ENCODE measurements at places on chromosomes 11 and 22. TPM values are rescaled to one million over a fixed set of nuclear protein-coding genes. Genes with fewer than 3 reads are reported as not detected.

APOL1 gene
- 49.3 TPM for total RNA-seq

UCP3 gene
- not detected for total RNA-seq

DNA sequence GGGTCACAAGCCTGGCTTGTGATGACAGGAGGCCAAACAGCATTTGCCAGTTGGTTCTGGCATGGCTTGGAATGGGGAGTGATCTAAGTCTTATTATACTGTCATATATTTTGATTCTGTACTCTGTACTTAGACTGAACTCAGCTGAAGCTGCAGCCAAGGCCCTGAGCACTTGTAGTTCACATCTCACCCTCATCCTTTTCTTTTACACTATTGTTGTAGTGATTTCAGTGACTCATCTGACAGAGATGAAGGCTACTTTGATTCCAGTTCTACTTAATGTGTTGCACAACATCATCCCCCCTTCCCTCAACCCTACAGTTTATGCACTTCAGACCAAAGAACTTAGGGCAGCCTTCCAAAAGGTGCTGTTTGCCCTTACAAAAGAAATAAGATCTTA, 843 bp downstream of the OR56B1 start:
- DNase-seq = no peak
- no peaks in the 10 kb centered on the region for H3K27me3 ChIP-seq
- no peak overlapping the region for H3K4me3 ChIP-seq
- H3K36me3 ChIP-seq = no peaks in the 10 kb centered on the region
- no peak overlapping the region for H3K27ac ChIP-seq
- no peaks in the 10 kb centered on the region for H3K4me1 ChIP-seq

CBL gene
- total RNA-seq = 12.9 TPM

KCNK7 gene
- 14.8 TPM for total RNA-seq

GRCh38 chr11:31967404-31968130, 123.3 kb upstream of the RCN1 start:
- H3K4me1 ChIP-seq = no peaks in the 10 kb centered on the region
- no peak for DNase-seq
- H3K27me3 ChIP-seq = no peaks in the 10 kb centered on the region
- H3K36me3 ChIP-seq = no peaks in the 10 kb centered on the region

PLAAT5 gene
- total RNA-seq = 1.1 TPM

MB gene
- 0.44 TPM for total RNA-seq

DNA sequence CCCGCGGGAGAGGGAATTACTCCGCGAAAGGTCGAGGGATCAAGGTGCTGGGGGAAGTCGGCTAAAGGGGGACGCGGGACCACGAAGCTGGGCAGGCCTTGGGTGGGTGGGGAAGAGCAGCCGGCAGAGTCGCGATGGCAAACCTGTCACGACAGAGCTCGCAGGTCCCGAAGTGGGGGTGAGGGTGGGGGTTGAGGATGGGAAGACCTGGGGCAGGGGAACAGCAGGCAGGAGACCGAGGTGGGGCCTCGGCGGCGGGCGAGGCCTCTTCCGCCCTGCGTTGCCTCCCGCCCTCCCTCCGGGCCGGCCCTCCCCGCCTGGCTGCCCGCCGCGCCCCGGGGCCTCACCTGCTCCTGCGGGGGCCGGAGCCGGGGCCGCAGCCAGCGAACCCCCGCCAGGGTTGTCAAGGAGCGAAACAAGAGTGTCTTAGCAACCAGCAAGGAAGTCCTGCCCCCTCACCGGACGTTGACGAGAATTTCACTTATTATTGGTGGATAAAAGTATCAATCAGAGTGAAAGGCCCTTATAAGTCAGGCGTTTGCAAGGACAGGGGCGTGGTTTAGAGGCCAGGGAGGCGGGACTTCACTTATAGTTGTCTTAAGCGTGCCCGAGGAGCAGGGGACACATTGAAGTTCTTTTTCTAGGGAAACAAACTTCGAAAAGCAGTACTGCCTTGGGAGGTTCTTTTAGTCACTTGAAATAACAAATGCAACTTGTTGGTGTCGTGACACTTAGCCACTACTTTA, at the start of gene DNAL4:
DNAL4 (minus strand) TSS at position 423 of the 746 bp plus-strand sequence. CDS start 11,412 bp downstream, outside the sequence.
- peaks cover 23% of the 10 kb centered on the region for H3K27me3 ChIP-seq
- H3K36me3 ChIP-seq = peaks cover 17% of the 10 kb centered on the region
- no peaks in the 10 kb centered on the region for H3K4me1 ChIP-seq
- peak within 1 kb of the TSS; percentile 87 for H3K27ac ChIP-seq
- DNase-seq = peak; percentile 72

C11orf65 gene
- 0.09 TPM for total RNA-seq

GRCh38 chr11:78253797-78254196, 65.1 kb downstream of the USP35 start:
- no peak overlapping the region for H3K27ac ChIP-seq
- no peak overlapping the region for H3K4me3 ChIP-seq
- DNase-seq = no peak
- H3K27me3 ChIP-seq = no peaks in the 10 kb centered on the region
- H3K4me1 ChIP-seq = peaks cover 19% of the 10 kb centered on the region

PRRG4 gene
- 31.7 TPM for total RNA-seq

GRCh38 chr11:23957314-23957713, 539.5 kb upstream of the LUZP2 start:
- H3K27ac ChIP-seq = no peak overlapping the region
- no peaks in the 10 kb centered on the region for H3K4me1 ChIP-seq
- DNase-seq = no peak
- no peaks in the 10 kb centered on the region for H3K36me3 ChIP-seq

- H3K27ac ChIP-seq = no peak overlapping the region
- DNase-seq = no peak
- H3K27me3 ChIP-seq = peaks cover 8% of the 10 kb centered on the region
- H3K4me1 ChIP-seq = no peaks in the 10 kb centered on the region
Observed at GRCh38 chr11:92946707-92947106, 22.7 kb upstream of the MTNR1B start.

DNA sequence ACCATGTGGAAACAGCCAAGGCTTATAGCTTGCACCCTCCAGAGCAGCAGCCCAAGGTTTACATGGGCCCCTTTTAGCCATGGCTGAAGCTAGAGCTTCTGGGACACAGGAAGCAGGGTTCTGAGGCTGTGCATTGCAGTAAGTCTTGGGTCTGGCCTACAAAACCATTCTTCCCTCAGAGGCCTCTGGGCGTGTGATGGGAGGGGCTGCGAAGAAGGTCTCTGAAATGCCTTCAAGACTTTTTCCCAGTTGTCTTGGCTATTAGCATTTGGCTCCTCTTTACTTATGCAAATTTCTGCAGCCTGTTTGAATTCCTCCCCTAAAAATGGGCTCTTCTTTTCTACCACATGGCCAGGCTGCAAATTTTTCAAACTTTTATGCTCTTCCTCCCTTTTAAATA, 109.5 kb downstream of the BBOX1 start:
- H3K4me1 ChIP-seq = no peaks in the 10 kb centered on the region
- DNase-seq = no peak
- H3K36me3 ChIP-seq = no peaks in the 10 kb centered on the region
- H3K27me3 ChIP-seq = no peaks in the 10 kb centered on the region
- H3K4me3 ChIP-seq = no peak overlapping the region

DNA sequence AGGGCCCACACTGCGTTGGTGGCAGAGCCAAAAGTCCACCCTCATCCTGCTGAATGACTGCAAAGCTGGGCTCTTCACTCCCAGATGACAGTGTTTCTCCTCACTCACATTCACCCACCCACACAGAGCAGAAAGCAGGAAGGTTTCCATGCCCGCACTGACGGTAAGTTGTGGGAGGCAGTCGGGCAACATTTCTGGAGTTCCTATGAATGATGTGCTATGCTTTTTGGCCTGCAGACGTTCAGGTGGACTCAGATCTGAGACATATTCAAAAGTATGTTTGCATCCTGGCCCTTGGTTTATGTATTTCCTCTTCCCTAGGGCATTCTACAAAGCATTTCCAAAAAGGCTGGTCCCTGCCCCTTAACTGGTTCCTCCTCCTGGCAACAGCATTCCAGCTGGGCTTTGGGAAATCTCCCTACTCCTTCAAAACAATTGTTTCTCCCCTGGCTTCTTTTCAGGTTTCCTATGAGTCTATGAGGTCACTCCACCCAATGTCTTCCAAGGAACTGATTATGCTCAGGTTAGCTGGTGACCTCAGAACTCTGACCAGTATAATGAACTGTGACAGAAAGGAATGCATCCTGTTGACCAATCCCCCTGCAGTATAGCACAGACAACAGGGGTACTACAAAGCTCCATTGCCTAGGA, 36.4 kb downstream of the PACSIN2 start:
- no peaks in the 10 kb centered on the region for H3K36me3 ChIP-seq
- H3K4me3 ChIP-seq = no peak overlapping the region
- peak overlapping the region; percentile 45 for H3K27ac ChIP-seq

- no peaks in the 10 kb centered on the region for H3K27me3 ChIP-seq
- no peaks in the 10 kb centered on the region for H3K36me3 ChIP-seq
- H3K4me1 ChIP-seq = no peaks in the 10 kb centered on the region
- no peak overlapping the region for H3K4me3 ChIP-seq
Observed at GRCh38 chr11:106280036-106280435, 202.6 kb downstream of the AASDHPPT start.

DNA sequence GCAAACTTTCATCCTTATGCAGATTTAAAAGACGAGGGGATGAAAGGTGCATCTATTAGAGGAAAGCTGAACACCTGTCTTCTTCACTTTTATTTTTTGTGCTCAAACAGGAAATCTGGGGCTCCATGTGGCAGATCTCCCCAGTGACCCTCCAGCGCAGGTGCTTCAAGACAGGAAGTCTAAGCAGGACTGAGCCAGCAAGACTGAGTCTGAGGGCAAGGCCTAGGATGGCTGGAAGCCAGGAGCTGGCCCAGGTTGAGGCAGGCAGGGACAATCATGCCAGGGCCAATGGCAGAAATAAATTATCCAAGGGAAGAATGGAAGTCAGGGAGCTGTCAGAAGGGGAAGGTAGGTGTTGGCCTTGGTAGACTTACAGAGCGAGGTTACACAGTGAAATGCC, 101.1 kb upstream of the SPON1 start:
- no peaks in the 10 kb centered on the region for H3K36me3 ChIP-seq
- no peak overlapping the region for H3K4me3 ChIP-seq
- no peaks in the 10 kb centered on the region for H3K27me3 ChIP-seq
- DNase-seq = no peak
- no peak overlapping the region for H3K27ac ChIP-seq

DNA sequence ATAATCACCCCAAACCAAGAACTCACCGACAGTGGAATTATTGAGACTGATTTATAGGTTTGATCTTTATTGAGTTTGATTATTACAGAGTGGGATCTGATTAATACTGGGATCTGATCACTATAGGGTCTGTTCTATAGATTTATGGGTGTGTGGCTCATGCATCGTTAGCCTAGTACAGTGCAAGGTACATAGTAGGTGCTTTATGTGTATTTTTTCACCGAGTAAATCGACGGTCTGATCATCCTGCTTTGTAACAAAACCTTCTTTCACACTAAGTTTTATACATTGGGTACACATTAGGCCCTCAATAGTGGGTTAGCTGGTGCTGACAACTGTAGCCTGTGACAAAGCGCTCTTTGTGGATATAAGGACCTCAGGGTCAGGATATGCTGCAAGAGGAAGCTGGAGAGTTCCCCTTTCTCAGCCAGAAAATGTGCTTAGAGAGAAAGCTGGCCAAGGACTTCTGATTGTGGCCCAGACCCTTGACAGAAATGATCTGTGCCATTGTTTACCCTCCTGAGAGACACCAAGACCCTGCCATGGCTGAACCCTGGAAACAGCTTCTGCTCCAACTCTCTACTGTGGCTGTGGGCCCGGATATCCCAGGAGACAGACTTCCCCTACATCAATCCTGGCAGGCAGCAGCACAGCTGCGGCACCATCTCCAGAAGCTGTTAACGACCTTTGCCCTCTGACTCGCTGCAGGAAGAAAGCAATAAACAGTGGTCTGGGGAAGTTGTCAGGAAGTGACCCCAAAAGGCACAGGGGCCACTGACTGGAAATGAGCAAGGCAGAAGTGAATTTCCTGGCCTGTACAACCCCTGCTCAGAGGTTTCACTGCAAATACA, 16.1 kb upstream of the TPP1 start:
- peaks cover 20% of the 10 kb centered on the region for H3K4me1 ChIP-seq
- H3K27ac ChIP-seq = no peak overlapping the region
- peaks cover 35% of the 10 kb centered on the region for H3K36me3 ChIP-seq
- H3K27me3 ChIP-seq = peaks cover 18% of the 10 kb centered on the region
- H3K4me3 ChIP-seq = no peak overlapping the region

TUBA8 gene
- 2.1 TPM for total RNA-seq

All from esophagus squamous epithelium (tissue), 5 donors.